RPMI7951 (cell line): ENCODE measurements at places on chromosomes 12 and 14. TPM values are rescaled to one million over a fixed set of nuclear protein-coding genes. Genes with fewer than 3 reads are reported as not detected.

SRRM4 gene
- not detected in 2 replicates for total RNA-seq

KLHDC1 gene
- total RNA-seq: 1.5 and 1.6 TPM in 2 replicates

ESRRB gene
- total RNA-seq: 0.59 TPM in 1 of 2 replicates, not detected in the other

LBHD2 gene
- total RNA-seq: not detected in 2 replicates

ZFHX2 gene
- total RNA-seq: not detected in 2 replicates

LTBR gene
- 32.3 and 51.3 TPM in 2 replicates for total RNA-seq

SLCO1C1 gene
- not detected in 2 replicates for total RNA-seq

HCAR2 gene
- total RNA-seq: not detected in 2 replicates

ZC2HC1C gene
- total RNA-seq: 1.2 and 1.8 TPM in 2 replicates

ITGB7 gene
- 0.96 and 1.1 TPM in 2 replicates for total RNA-seq

ADCY4 gene
- not detected in 2 replicates for total RNA-seq

TGFB3 gene
- total RNA-seq: 1.8 and 3.6 TPM in 2 replicates
